ENCODE measurements at places on chromosomes 12 and 14.

DNA sequence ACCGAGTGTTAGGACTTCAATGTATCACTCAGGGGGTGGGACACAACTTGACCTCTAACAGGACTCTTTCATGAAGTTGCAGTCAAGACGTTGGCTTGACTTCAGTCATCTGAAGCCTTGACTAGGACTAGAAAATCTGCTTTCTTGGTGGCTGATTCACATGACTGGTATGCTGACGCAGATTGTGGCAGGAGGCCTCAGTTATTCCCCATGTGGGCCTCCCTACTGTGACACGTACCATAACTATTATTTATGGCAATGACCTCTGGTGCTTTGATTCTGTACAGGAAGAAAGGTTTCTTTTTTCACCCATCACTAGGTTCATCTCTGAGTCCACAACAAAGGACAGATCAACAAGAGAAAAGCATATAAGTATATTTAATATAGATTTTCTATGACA, 270.4 kb downstream of the NEDD1 start:
- DNase-seq = no peak

DNA sequence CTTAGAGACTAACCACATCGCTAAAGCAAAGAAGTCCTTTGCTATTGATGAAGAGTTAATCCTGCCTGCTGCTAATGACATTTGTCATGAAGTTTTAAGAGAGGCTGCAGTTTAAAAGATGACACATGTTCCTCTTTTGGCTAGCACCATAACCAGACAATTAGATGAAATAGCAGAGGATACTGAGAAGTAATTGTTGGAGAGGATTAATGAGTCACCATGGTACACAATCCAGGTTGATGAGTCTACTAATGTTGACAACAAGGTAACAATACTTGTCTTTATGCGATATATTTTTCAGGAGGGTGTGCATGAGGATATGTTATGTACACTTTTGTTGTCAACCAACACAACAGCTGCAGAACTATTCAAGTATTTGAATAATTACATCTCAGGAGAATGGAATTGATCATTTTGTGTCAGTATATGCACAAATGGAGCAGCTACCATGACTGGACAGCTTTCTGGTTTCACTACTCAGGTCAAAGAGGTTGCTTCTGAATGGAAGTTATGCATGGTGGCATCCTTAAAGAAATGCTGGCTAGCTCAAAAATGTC, 56.7 kb downstream of the LRRIQ1 start:
- DNase-seq = no peak

- no peak for DNase-seq
Measured at GRCh38 chr14:23939607-23940326, 13.8 kb upstream of the DHRS4 start.

- DNase-seq = peak; percentile 94
Measured at GRCh38 chr14:100677554-100678468, 48.9 kb upstream of the DLK1 start.

DNA sequence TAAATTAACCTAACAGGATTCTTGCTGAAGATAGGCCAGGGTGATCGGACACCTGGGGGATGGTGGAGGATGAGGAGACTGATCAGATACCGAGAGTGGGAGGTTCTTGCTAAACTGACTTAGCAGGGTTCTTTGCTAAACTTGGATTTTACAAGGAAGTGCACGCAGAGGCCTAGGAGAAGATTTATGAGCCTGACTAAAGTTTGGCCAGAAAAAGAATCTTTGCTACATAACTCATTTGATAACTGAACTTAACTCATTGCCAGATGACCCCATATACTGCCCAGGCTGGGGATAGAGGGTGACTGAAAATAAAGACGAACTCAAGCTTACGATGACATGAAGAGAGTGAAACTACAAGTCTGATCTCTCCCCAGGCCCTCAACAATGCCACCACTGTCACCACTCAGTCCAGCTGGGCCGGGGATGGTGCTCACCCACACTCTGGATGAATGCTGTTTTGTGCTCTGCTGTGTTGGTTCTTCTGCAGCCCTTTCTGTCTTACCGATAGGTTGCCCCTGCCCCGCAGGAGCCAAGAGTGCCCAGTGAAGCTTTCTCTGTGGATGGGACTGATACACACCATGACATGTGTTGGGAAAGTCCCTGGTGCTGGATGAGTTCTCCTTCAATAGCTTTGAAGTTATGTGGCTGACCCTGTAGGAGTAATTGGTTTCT, 29.0 kb downstream of the PPFIBP1 start:
- no peak for DNase-seq

GRCh38 chr14:95519699-95520098, 3.2 kb upstream of the SYNE3 start:
- peak; percentile 88 for DNase-seq

GRCh38 chr12:55703901-55704761, 3.6 kb downstream of the ITGA7 start:
- DNase-seq = no peak

DNA sequence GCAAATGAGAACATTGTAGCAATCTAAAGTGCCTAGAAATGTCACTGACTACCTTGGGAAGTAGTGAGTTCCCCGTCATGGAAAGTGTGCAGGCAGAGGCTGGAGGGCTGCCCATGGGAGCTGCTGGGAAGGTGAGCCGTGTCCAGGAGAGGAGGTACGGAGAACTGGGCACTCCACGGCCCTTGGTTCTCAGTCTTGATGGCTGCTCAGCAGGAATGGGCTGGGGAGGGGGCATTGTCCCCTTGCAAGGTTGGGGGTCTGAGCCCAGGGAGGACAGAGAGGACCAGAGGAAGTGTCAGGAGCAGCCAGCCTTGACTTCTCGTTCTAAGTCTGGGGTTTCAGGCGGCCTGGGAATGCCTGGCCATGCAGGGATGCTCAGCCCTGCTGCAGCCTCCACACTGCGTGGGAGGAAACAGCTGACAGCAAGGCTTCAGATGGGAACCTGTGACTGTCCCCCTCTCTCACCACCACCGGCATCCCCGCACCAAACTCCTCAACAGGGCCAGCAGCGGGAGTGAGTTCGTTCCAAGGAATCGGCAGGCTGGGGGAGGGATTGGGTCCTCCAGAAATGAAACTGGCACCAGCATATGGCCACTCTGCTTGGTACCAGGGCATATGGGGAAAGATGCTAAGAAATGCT, 140.2 kb downstream of the BCL11B start:
- no peak for DNase-seq

- no peak for DNase-seq
Measured at GRCh38 chr14:77502109-77502782, 3.6 kb upstream of the ISM2 start.

DNA sequence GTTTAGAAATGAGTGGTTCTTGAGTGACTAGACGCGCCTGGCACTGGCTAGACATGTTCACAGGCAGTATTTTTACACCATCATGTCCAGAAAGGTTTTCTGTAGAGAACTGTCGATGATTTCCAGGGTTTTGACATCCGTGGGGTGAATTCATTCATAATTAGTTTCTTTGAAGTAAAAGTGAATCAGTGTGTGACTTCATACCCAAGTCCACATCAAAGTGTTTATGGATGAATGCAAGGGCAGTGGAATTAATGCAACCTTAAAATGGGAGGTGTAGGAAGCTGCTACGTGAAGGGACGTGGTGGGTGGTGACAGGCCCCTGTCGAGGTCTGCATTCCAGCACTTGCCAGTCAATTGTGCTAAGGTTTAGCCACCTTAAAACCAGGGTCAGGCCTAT, 38.4 kb upstream of the ELK3 start:
- DNase-seq = no peak

GRCh38 chr12:14961466-14962152, at the start of gene ARHGDIB:
Gene ARHGDIB (minus strand): TSS chr12:14961601. CDS start chr12:14950712, 10,889 bp downstream.
- DNase-seq = peak; percentile 92

GRCh38 chr12:100795800-100796179, 1.2 kb downstream of the ANO4 start:
- no peak for DNase-seq

DNA sequence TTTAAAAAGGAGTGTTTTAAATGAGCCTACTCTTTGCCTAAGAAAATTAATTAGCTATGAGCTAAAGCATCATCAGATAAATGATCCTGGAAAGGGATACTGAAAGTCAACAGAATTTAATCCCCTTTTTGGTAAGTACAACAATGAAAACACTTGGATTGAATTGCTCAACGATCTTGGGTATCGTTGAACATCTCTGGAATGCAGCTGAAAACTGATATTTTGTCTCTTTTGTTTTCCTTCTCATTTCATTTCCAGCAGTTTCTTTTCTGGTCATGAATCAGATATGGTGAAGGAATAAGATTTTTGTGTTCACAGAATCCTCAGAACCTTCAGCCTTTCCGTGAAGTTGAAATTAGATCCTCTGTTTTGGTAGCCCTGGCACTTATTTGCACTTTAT, 771.2 kb downstream of the FSCB start:
- DNase-seq = no peak

GRCh38 chr12:68418137-68418460, 85.9 kb upstream of the MDM1 start:
- no peak for DNase-seq

DNA sequence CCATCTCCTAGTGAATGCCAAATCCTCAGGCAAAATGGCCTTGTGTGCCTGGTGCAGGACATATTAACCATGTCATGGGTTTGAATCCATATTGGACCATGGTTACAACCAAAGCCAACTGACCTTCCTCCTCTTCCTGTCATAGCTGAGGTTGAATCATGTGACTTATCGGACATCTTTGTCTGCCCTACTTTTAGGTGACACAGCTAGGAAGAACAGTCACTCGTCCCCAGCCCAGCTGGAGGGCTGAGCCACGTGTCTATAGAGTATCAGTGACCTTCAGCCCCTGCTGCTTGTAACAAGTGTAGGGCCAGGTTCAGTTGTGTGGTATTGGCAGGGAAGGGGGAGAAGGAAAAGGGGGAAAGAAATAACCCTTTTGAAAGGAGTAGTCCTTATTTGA, 225.2 kb downstream of the KTN1 start:
- no peak for DNase-seq

- no peak for DNase-seq
Measured at GRCh38 chr12:112924986-112925385, 13.3 kb upstream of the OAS3 start.

- no peak for DNase-seq
Measured at GRCh38 chr12:25585021-25585523, 32.0 kb upstream of the LMNTD1 start.

GRCh38 chr12:112812600-112813406, 21.3 kb downstream of the RPH3A start:
- no peak for DNase-seq

DNA sequence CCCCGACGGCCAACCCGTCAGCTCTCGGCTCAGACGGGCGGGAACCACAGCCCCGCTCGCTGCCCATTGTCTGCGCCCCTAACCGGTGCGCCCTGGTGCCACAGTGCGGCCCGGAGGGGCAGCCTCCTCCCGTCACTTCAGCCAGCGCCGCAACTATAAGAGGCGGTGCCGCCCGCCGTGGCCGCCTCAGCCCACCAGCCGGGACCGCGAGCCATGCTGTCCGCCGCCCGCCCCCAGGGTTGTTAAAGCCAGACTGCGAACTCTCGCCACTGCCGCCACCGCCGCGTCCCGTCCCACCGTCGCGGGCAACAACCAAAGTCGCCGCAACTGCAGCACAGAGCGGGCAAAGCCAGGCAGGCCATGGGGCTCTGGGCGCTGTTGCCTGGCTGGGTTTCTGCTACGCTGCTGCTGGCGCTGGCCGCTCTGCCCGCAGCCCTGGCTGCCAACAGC, at the start of gene WNT1:
Gene WNT1 (plus strand): TSS at position 32 of the 450 bp plus-strand sequence. CDS start 329 bp downstream, at position 361.
- DNase-seq = no peak
